ENCODE measurements at places on chromosomes 6 and 20.
A peak's percentile ranks its signal among the peaks of the same experiment; 100 is the strongest.

DNA sequence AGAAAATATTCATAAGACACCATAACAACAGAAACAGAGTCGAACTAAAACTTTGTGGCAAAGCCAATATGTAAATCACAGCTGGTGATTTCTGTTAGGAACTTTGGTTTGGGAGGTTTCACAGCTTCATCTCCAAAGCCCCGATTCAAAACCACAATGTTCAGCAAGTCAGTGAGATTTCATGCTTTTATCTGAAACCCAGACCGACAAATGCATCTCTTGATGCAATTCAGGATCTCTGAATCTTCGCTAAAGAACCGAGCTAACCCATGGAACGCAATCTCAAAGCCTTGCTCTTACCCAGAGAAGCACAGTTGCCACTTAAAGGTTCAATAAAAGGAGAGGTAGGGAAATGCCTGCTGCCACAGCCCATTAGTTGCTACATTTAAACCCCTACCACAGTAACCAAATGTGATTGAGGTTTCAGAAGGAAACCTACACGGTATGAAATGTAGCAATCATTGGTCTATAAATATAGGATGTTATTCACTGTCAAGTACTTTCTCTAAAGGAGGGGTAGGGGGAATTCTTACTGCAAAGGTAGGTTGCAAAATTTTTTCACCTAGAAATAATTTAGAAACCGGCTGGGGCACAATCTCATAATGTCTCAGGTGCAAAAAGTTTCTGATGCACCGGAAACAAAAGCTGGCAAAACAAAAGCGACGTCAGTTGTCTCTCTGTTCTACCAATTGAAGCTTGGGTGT is 381.0 kb upstream of the ARID1B start:
- no peak for DNase-seq

GRCh38 chr20:19783966-19784401 is 25.9 kb downstream of the RIN2 start:
- no peak for DNase-seq

DNA sequence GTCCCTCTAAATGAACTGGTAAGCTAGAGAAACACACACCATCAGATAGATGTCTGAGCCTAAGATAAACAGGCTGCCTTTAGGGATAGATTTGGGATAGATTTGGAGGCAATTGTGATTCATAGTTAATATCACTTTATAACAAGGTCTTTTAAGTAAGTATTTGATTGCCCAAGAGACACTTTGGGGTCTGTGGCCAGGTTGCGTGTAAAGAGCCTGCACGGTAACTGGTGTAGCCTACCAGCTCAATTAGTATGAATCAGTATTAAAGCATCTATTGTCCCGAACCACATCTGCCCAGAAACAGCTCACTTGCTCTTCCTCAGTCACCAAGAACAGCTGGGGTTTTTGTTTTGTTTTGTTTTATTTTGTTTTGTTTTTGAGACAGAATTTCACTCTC is 193.3 kb downstream of the SASH1 start:
- no peak for DNase-seq

GRCh38 chr6:111724039-111724438 is 118.4 kb upstream of the TRAF3IP2 start:
- no peak for DNase-seq

- no peak for DNase-seq
These were observed 97.1 kb upstream of the CEP85L start for GRCh38 chr6:118748311-118749062.

DNA sequence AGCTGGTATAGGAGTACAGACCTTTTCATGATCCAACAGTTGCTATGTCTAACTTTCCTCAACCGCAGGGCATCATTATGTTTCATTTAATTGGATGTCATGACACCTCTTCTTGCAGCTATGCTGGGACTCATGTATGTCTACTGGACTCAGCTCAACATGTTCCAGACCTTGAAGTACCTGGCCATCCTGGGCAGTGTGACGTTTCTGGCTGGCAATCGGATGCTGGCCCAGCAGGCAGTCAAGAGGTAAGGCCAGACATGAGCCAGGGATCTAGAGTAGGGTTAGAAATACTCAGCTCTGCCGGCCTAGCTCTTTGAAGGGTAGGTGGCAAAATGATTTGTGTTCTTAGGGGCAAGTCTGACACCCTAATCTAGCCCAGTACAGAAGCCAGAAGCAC is 25.2 kb downstream of the GHRH start:
- DNase-seq, result no peak

DNA sequence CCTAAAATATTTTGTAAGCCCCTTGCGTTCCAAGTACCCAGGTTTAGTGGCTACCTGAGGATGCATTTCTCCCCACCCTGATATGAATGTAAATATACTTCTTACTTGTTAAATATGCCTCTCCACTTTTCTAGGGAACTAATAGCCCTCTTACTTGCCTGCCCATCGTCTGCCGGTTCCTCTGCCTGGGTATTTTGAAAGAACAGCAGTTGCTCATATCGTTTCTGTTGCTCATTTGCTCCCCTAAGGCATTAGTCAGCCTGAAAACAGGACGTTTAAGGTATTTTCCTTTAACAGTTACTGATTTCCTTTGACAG is 141.3 kb upstream of the CARMIL1 start:
- no peak for DNase-seq

DNA sequence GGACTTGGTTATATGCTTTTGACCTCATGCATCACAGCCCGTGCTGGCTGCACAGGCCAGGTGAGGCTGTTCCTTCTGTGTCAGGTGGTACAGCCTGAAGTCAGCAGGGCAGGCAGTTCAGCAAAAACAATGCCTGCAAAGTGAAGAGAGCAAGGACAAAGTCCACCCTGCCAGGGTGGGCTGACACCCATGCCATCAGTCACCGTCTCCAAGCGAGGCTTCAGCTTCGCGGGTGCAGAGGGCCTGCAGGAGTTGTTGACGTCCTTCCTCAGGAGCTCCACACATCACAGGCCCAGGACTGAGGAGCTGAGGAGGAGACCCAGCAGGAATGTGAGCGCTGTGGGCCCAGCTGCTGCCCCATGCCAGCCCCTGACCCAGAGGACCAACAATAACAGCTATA is 111.3 kb downstream of the SASH1 start:
- DNase-seq, result no peak

DNA sequence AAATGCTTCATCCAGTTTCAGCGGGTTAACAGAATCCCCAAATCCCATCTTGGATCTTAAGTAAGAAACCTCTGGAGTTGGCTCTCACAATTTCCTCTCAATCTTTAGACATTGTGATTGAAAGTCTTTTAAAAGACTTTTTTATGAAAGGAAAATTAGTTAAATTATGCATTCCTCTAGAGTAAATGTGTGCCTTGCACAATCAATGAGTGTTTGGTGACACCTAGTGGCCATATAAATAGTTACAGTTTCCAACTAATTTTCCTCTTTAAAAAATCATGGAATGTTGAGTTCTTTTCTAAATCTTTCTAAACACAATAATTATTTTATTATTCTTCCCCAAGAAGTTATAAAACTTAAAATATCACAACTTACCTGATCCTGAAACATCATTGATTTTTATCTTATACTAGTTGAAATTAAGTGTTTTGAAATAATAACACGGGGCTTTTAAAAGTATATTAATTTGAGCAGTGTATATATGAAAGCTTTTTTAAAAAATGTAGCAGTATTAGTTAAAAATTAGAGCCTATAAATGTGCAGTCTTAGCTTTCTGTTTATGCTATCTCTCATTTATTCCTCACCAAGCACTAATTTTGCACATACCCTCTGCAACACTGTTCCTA is 66.4 kb downstream of the PKHD1 start:
- no peak for DNase-seq

DNA sequence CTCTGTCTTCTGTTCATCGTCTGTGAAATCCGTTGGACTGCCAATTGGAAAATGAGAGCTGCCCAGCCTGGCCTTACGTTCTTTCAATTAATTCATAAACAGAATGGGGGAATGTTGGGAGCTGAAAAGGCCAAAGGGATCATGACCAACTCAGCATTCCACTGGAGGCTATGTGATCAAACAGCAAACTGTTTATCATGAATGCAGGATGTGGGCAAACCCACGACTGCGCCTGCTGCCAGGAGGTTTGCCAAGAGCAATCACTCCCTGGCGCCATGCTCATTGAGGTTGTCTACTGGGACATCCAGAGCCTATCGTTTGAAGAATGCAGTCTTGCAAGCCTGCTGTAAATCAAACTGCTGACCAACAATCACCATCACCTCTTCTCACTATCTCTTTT is 9.3 kb upstream of the FKBP1A start:
- no peak for DNase-seq

- peak; percentile 85 for DNase-seq
These were observed 255.9 kb downstream of the SYNE1 start for GRCh38 chr6:152380993-152381898.

Measured in tibial artery (tissue), 4 donors.